Suppressor macrophage treated with lipopolysaccharide for 1 hour (primary cell): ENCODE measurements at places on chromosomes 12 and 14.

DNA sequence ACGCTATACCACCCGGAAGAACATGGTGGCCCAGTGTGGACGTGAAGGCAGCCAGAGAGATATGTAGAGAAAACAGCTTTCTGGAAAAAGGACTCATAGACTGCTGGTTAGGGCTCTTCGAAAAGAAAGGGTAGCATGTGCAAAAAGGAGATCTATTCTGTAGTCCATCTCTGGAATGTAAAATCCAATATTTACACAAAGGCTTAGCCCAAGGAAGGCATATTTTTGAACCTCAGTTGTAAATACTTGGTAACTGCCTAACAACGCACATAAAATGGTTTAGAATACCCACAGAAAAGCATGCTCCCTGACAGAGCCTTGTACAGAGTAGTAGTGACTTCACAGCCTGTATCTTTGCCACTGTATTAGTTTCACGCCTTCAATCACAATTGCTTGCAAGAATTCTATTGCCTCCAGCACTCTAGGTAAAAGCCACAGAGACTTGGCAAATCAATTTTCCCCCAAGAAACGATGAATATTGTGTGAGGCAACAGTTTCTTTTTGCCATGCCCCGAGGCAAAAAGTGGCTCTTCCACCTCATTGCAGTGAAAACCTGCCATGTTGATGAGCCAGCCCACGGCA, 59.2 kb downstream of the TRIM9 start:
- no peak for DNase-seq

DNA sequence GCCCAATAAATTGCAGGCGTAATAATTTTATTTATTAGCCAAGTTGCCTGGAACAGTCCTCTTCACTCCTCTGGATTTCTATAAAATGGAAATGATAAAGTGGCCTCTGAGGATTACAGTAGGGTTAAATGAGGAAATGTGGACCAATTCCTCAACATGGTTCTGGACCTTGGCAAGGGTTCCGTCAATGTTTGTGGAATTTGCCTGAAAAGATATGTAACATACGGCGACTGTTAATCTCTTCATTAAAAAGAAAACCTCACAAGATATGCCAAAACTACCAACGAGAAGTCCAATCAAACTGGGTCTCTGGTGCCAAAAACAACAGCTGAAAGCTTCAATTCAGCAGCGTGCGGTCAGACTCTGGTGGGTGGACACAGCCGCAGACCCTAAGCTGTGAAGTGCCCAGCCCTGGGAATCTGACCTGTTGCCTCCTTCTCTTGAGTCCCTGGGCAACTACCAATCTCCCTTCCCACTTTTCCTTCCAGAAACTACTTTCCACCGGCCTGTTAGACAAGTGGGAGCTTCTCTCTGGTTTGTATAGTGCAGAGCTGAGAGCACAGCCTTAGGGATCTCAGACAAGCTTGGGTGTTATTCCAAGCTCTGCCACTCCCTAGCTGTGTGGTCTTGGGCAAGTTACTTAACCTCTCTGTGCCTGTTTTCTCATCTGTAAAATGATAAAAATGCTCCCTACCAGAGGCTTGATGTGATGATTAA, 190.5 kb upstream of the GSC start:
- no peak for DNase-seq

GRCh38 chr14:39558525-39558924, 126.3 kb upstream of the FBXO33 start:
- DNase-seq = no peak

DNA sequence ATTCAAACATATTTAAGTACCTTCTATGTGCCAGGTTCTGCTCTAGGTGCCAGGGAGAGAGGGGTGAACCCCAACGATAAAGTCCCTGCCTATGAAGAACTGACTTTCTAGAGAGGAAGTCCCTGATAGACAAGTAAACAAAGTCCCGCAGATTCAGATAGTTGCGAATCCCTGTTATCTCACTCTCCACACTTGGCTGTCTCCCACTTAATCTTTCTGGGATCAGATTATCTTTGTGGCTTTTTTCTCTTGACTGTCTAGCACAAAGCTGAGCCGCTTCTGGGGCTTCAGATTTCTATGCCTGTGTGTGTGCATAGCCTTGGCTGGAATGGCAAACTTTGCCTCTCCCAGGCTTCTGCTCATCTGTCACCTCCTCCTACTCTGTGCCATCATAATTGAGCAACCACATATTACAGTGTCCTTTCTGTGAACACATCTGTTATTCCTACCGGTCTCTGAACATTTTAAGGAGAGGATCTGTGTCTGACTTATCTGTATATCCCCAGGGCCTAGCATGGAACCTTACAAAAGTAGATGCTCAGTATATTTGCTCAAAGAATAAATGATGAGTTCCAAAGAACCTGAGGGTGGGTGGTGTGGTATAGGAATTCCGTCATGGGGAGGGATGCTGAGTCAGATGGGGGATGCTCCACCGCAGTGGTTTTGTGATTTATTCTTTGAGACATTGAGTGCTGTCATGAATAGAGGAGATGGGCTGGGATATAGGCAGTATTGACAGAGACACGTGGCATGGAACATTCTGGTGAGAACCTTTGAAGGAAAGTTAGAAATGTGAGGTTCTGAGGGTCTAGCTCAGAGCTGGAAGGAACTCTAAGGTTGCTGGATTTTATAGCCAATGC, 28.5 kb downstream of the RGS6 start:
- no peak for DNase-seq

GRCh38 chr14:74821267-74821915, 54.6 kb downstream of the PROX2 start:
- no peak for DNase-seq

GRCh38 chr12:122858591-122859302, 23.5 kb downstream of the HIP1R start:
- DNase-seq = no peak
